SK-N-SH (cell line): ENCODE measurements at places on chromosomes 3 and 15.

GRCh38 chr3:169628567-169628966 is 34.9 kb downstream of the MECOM start:
- DNase-seq = no peak

- no peak for DNase-seq
Observed at GRCh38 chr15:99169769-99170311, 65.0 kb downstream of the SYNM start.

DNA sequence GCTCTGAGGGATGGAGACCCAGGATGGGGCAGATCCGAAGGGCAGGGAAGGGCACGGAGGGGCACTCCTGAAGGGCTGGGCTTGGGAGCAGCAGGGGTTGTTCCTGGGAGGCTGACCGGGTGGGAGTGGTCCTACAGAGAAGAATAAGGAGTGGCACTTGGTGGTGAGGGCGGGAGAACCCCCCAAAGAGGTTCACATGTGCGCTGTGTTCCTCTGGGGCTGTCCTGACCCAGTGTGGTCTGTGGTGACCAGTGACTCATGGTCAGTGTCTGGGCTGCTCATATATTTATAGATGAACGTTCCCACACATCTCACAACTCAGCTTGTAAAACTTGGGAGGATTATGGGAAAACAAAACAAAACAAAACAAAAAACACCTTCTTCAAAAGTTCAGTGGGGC is 10.0 kb downstream of the TRPM1 start:
- DNase-seq = no peak

DNA sequence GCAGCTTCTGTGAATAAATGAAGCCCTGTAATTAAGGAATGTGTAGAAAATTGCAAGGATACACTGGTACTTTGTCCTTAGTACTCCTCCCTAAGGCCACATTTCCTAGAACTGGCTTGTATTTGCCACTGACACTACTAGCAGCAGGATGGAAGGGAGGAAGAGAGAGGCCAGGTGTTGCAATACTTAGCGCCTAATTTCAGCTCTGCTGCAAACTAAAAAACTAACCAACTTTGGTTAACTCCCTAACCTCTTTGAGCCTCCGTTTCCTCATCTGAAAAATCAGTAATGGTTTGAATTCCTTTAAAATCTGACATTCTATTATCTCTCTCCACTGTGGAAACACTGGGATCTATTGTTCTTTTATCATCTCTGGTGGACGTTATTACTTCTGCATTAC is 257.0 kb downstream of the SV2B start:
- no peak for DNase-seq

DNA sequence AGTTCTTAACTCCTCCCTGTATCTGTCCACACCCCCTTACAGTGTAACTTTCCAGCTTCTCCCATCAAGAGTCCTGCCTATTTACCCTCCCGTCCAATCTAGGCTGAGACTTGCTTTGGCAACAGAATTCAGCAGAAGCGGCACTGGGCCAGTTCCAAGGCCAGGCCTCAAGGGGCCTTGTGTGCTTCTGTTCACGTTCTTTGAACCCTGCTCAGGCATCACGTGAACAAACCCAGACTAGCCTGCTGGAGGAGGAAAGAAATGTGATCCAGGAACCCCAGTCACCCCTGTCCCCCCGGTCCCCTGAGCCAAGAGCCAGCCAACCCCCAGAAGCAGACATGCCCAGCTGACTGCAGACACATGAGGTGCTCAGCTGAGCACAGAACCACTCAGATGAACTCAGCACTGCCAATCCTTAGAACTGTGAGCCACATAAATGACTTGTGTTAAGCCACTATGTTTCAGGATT is 76.1 kb upstream of the DCLK3 start:
- DNase-seq = no peak

DNA sequence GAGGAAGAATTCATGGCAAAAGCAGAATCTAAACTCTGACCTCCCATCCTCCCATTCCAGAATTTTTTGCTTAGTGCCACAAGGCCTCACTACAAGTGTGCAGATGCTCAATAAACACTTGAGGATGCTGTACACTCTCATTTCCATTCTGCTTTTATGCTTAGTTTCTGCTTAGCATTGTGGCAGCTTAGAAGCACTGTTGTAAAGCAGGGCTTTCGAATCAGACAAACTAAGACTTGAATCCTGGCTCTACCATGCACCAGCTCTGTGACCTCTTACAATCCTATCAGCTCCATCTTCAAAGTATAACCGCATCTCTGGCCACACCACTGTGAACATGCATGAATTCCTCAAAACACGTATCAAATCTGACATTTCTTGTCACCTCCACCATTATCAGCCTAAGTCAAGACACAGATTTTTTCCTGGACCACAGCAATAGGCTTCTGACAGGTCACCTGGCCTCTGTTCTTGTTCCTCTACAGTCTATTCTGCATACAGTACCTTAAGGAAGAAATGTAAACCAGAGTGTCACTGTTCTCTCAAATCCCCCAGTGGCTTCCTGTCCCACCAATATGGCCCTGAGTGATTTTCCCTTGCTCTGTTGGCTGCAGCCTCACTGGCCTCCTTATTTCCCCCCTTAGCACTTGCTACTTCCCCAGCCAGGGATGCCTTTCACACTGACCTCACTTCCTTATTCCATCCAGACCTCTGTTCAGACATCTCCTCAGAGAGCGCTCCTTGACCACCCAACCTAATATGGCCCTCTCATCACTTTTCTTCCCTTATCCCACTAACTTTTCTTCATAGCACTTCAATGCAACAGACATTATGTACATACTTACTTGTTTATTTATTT is 8.1 kb upstream of the PHC3 start:
- DNase-seq = no peak

DNA sequence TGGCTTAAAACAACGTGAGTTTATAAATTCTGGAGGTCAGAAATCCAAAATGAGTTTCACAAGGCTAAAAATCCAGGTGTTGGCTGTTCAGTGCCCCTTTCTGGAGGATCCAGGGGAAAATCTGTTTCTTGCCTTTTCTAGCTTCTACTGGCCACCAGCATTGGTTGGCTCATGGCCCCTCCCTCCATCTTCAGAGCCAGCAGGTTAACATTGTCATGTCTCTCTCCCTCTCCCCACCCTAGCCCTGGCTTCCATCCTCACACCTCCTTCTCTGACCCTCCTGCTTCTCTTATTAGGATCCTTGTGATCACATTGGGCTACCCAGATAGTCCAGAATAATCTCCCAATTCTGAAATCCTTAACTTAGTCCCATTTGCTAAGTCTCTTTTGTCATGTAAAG is 32.9 kb upstream of the MGLL start:
- no peak for DNase-seq
